ENCODE measurements at places on chromosomes 6 and 20. TPM values are rescaled to one million over a fixed set of nuclear protein-coding genes. Genes with fewer than 3 reads are reported as not detected.

Gene FLRT3
- not detected for total RNA-seq

GRCh38 chr6:39881851-39882530, 52.3 kb downstream of the MOCS1 start:
- no peak for DNase-seq

GRCh38 chr6:97405818-97406409, 122.9 kb upstream of the MMS22L start:
- no peak for DNase-seq

Gene TPD52L1
- 0.15 TPM for total RNA-seq

- no peak for DNase-seq
Measured at GRCh38 chr6:142697922-142698321, 247.1 kb downstream of the HIVEP2 start.

Gene QKI
- total RNA-seq, result 72.8 TPM

DNA sequence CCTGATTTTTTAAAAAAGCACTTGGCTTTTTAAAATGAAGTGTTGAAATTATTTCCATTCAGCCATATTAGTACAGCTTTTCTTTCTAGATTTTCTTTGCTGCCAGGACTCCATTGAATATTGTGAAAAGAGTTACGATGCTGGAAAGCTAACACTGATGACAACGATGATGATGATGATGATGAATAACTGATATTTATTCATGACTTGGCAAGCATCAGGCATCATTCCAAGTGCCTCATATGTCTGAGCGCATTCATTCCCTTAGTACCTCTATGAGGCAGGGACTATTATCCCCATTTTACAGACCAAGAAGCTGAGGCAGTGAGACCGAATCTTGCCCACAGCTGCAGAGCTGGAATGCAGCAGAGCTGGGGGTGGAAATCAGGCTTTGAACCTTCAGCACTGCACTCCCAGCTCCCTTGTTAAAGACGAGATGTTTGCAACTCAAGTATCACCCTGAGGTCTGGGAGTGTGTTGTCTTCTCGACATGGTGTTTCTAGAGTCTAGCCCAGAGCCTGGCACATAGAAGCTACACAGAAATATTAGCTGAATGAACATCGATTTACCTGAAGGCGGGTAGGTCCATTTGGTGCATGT, 85.5 kb upstream of the FRMD1 start:
- DNase-seq, result no peak

- DNase-seq, result no peak
Measured at GRCh38 chr20:37989601-37990295, 43.5 kb downstream of the TTI1 start.

DNA sequence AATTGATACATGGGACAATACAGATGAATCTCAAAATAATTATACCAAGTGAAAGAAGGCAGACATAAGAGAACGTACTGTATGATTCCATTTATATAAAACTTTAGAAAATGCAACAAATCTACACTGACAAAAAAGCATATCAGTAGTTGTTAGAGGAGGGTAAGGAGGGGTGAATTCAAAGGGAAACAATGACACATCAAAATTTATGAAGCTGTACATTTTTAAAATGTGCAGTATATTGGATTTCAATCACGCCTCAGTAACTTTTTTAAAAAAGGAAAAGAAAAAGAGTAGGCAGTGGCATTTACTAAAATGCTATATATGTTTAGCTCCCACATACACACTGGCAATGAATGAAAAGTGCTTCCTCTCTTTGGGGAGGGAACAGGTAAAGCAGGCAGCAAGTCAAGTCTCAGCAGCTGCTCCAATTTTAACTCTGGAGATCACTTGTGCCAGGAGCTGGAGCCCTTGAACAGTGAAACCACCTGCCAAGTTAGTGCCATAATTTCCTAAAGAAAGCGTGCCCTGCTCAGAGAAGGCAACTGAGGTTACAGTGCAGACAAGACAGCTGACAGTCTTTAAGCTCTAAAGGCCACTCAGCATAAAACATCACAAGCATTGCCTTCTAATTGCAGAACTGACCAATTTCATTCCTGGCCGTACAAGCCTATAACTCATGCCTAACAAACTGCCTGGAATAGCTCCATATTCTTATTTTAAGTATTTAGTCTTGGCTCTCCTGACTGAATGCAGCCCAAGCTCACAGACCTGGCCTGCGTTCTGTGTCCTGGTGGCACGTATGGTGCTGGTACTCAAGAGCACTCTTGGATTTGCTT, 10.9 kb downstream of the FKBP1A start:
- DNase-seq, result no peak

DNA sequence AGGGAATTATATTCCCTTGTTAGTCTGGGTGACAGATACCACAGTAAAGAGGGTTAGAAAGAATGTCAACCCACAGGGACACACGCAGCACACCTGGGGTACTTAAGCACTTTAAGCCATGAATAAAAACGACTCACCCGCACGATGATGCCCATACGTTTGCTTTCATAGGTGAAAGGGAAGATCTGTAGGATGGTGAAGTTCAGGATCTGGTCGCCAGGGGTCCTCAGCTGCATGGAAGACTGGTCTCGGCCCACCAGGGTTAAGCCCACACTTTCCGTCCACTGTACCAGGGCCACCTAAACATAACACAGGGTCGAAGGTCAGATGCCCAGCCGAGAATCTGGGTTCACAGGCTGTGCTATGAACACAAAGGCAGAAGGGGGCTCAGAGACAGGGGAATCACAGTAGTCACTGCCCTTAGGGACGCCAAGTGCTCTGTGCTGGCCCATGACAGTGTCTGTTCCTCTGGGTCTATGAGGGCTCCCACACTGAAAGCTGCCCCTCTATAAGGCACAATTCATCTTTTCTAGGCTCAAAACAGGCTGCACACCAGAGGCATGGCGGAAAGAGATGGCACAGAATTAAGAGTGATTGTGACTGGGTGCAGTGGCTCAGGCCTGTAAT, 96.8 kb upstream of the NFATC2 start:
- DNase-seq, result peak; percentile 17

DNA sequence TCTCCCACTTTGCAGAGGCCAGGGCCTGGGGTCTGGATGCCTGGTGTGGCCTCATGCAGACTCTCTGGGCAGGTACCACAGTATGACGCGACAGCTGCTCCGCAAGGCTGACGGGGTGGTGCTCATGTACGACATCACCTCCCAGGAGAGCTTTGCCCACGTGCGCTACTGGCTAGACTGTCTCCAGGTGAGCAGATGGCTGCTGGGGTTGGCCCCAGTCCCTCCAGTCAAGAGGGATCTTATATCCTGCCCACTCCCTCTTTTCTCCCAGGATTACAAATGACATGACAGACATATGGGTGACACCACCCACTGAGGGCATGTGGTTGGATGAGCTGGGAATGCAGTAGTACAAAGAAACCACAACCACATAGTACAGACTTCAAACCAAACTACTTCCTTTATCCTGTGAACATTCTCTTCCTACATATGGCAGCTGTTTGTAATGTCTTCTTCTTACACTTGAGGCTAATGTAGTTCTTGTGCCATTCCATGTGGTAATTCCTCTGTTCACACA, 29.9 kb downstream of the RAB44 start:
- DNase-seq, result no peak

- no peak for DNase-seq
Measured at GRCh38 chr20:7742479-7742878, 197.8 kb downstream of the HAO1 start.

DNA sequence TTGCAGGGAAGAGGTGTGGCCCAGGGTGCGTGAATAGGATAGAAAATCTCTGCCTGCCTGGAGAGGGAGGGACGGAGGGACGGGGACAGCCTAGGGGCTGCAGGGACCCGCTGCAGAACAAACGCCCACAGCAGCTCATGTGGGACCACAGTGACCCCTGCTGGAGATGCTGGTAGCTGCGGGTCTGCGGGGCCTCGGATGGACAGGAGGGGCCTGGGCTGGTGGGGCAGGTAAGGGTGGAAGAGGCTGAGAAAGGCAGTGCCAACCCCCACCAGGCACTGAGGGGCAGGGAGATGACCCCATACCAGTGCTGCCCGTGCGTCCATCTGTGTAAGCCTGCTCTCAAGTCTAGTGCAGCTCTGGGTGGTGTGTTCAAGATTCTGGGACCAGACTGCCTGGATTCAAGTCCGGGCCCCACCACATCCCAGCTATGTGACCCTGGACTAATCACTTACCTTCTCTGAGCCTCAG, 39.4 kb downstream of the KIAA1755 start:
- DNase-seq, result peak; percentile 53

Gene PHACTR2
- total RNA-seq, result 21.7 TPM

- no peak for DNase-seq
Measured at GRCh38 chr20:44576297-44576696, 6.1 kb upstream of the PKIG start.

DNA sequence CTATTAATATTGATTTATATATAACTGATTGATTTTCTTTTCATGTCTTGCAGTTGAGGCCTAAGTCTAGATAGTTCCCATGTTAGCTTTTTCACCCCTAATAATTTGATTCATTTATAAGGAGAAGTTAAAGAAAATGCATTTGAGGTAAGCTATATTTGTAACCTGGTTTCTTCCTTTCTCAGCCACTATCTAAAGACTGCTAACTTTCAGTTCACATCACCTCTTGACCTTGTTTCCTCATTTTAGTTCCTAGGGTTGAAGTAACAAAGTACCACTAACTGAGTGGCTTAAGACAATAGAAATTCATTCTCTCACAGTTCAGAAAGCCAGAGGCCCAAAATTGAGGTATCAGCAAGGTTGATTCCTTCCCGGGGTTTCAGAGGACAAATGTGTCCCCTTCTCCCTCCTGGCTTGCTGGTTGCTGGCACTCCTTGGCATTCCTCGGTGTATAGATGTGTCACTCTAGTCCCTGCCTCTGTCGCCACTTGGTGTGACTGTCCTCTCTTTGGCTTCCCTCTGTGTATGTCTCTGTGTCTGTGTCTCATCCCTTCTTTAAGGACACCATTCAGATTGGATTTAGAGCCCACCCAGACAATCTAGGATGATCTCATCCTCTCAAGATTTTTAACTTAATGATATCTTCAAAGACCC, 55.9 kb upstream of the C20orf144 start:
- no peak for DNase-seq

DNA sequence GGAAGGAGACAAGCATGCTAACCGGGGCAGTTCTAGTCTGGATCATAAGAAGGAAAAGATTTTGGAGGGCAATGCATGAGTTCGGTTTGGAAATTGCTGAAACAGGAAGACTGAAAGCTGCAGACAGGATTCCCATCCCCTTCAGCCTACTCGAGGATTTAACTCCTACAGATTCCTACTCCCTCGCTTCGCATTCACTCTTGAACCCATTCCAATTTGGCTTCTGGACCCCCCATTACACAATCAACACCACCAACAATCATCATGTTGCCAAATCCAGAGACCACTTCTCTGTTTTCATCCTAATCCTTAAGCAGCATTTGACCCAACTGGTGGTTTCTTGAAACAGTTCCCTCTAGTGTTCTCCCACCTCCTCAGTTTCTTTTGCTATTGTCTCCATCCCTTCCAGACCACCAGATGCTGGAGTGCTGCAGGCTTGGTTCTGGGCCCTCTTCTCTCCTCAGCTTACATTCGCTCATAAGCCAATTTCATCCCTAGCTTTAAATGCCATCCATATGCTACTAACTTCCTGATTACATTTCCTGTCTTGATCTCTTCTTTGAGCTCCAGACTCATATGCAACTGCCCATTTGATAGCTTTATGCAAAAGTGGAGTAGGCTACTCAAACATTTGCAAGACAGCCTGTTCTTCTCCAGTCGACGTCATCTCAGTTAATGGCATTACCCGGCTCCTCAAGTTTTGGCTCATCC, 66.5 kb downstream of the DTNBP1 start:
- DNase-seq, result no peak

- no peak for DNase-seq
Measured at GRCh38 chr20:15818651-15819071, 754.6 kb downstream of the KIF16B start.

DNA sequence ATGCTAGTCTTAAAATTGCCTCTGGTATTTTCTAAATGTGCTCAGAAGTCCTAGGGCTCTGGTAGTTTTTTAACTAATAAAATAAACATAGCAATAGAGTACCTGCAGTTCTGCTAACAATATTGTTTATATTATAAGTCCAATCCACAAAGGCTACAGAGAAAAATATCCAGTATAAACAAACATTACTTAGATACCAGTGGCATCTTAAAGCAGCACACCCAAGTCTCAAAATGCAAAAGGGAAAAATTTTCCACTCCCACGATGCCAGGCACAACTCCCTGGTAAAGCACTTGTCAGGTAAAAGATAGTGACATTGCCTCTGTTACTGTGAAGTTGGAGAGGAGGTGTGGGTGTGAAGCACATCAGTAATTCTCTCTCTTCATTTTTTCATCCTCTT, 123.3 kb downstream of the OGFRL1 start:
- DNase-seq, result no peak

- DNase-seq, result no peak
Measured at GRCh38 chr6:124928851-124929250, 33.4 kb upstream of the RNF217 start.

Gene LRFN2
- 5.4 TPM for total RNA-seq

Gene ARHGAP40
- total RNA-seq, result not detected

Gene RWDD2A
- total RNA-seq, result 2.0 TPM

Gene FOXS1
- not detected for total RNA-seq

Gene NKAIN4
- total RNA-seq, result not detected

Gene SYNDIG1
- total RNA-seq, result not detected

GRCh38 chr20:25453035-25453810, 45.8 kb downstream of the GINS1 start:
- no peak for DNase-seq

DNA sequence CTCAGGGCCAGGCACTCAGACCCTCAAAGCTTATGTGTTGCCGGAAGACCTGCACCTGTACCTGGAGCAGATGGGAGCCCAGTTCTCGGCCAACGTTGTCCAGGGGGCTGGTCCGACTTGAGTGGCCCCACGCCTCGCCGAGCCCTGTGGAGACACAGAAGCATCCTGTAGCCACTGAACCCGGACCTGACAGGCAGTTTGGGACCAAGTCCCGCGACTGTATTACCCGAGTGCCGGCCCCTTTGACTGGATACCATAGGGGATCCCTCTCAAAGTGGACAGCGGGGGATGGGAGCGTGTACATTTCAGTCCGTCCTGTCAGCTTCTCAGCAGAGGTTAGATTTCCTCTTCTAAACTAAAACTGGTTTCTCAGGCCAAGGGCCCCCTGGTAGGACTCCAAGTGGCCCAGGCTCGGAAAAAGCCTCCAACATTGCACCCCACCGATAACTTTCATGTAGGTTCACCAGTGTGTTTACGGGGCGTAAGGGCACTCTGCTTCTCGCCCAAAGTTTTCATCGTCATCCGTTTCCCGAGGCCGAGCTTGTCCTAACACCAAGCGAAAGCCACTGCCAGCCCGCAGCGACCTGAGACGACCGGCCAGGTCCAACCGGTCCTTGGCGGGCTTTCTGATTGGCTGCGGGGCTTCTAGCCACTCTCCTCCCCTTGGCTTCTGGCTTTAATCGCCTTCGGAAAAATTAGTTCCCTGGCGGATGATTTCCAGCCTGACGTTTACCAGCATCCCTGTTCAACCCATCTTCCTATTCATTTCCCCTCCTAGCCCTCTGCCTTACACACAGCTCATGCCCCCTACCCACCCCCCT, 10.8 kb downstream of the SIM1 start:
- DNase-seq, result no peak

GRCh38 chr6:60952500-60952899, 1333.5 kb downstream of the KHDRBS2 start:
- no peak for DNase-seq

Gene VWA7
- total RNA-seq, result 0.53 TPM

Gene BEND6
- total RNA-seq, result not detected

Gene FOXQ1
- total RNA-seq, result not detected

- DNase-seq, result no peak
Measured at GRCh38 chr20:31713312-31714273, 9.1 kb downstream of the BCL2L1 start.
